NCI-H510A (cell line): ENCODE measurements at places on chromosomes 2 and 18.

GRCh38 chr2:149040451-149040850 lies 2.0 kb downstream of the LYPD6B start:
- no peak for DNase-seq

DNA sequence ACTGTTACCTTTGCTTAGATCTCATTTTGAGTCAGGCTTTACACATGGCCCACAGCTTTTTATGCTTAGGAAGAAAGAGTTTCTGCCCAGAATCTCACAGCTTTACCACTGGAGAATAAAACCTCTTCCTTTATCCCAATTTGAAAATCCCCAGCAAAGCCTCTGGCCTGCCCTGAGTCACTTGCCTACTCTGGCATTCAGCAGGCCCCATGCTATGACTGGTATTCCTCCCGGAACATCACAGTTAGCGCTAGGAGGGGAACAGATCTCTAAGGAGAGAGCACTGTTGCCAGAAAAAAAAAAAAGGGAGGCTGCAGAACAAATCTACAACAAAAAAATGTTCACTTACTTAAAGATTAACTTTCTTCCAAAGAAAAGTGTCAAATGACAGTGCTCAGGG lies 152.9 kb upstream of the DNMT3A start:
- no peak for DNase-seq

DNA sequence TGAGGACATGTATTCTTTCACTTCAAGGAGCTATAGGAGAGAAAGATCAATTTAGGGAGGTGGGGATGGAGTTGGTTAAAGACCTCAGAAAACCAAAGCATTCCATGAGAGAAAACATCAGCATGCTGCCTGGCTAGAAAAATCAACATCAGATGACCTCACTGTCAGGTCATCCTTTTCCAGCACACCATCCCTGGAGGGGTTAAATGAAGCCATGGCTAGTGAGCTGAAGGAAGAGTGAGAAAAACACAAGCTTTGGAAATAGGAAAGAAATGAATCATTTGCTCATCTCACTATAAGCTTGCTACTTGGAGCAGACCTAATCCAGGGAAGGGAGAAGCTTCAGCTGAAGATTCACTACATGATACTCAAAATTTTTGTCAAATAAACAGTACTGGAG lies 109.5 kb upstream of the ITGB6 start:
- no peak for DNase-seq

GRCh38 chr2:207660994-207661393 lies 35.8 kb upstream of the METTL21A start:
- DNase-seq = no peak

DNA sequence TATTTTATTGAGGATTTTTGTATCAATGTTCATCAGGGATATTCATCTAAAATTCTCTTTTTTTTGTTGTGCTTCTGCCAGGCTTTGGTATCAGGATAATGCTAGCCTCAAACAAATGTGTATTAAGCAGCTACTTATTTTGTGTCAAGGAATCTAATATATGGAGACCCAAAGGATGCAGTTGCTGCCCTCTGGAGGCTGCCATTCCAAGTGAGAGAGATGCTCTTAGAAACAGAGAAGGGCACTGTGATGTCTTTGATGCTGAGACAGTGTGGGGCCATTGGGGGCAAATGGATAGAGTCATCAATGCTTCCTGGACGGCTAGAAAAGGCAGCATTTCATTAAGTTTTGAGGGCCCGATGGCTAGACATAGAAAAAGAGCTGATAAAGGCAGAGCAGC lies 292.6 kb downstream of the SETBP1 start:
- DNase-seq = no peak

- DNase-seq = no peak
Measured at GRCh38 chr2:167862782-167863181, 384.6 kb downstream of the STK39 start.

- DNase-seq = no peak
Measured at GRCh38 chr18:9333441-9334328, 888 bp upstream of the TWSG1 start.

- no peak for DNase-seq
Measured at GRCh38 chr2:163919717-163920116, 183.9 kb upstream of the FIGN start.

DNA sequence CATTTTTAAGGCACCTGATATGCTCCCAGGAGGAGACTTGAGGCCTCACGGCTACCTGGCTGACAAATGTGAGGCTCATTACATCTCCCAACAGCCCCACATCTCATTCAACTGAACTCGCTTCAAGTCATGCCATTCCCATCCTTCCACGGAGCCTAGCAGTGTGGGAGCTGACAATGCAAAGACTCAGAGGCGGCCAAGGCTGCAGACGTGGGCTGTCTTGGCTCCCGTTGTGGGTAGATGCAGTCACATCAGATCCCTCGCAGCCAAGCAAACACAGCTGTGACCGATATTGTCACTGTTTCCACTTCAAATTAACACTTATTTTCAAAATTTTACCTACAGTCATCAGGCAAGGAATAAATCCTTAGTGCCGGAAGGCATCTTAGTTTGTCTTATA lies 64.0 kb upstream of the TRIB2 start:
- DNase-seq = no peak

GRCh38 chr2:187855689-187856088 lies 301.5 kb upstream of the TFPI start:
- DNase-seq = no peak

- no peak for DNase-seq
Measured at GRCh38 chr18:11176481-11176881, 27.1 kb upstream of the PIEZO2 start.

GRCh38 chr2:110910423-110910822 lies 178.1 kb downstream of the ACOXL start:
- no peak for DNase-seq

DNA sequence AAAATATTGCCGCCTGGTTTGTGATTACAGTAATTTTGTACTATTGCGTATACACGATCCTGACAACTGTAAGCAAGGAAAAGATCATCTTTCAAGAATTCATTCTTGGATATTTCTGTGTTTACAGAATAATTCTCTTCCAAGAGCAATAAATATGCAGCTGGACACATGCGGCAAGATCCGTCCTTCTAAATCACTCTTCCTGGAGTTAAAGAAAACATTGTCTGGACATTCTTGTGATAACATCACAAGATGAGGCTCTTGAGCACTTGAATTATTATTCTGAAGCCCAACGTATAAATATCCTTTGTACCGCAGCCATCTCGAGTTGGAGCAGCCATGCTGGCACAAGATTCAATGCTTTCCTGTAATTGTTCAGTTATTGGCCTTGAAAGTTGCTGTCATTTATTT lies 9.9 kb downstream of the FHL2 start:
- DNase-seq = no peak

DNA sequence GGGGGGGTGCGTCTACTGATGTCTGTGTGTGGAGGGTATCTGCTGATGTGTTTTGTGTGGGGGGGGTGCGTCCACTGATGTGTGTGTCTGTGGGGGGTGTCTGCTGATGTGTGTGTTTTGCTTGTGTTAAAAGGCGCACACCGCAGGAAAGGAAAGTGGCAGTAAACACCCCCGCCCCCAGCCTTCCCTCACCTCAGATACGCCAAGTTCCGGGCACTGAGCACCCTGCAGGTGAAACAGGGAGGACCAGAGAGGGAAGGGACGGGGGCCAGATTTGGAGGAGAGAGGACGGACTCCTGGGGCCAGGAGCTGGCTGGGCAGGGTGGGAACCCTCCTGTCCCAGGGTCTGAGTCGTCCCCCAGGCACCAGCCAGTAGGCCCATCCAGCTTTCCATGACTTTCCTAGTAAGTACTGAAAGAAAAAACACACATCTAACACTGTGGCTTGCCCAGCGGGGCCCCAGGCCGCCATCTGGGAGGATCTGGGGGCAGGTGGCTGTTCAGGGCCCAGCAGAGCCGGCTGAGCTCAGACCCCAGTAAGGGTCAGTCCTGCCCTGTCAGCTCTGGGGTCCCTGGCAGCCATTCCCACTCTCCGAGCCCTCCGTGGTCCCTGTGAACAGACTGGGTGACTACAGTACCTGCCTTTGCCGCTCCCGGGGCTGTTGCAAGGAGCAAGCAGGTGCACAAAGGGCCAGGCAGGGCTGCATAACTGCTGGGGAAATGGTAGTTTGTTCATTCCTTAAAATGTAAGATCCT lies 126.9 kb downstream of the NFATC1 start:
- no peak for DNase-seq

DNA sequence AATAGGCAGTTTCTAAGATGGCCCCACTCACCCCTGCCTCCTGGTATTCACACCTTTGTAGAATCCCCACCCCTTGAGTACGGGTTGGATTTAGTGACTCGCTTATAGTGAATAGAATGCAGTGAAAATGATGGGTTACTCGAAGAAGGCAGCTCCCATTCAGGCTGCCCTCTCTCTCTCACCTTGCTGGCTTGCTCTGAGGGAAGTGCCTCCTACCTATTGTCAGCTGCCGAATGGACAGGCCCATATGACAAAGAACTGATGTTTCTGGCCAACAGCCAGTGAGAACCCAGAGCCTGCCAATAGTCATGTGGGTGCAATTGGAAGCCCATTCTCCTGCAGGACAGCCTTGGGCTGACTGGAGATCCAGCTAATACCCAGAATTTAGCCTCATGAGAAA lies 22.1 kb upstream of the RNF103 start:
- no peak for DNase-seq

DNA sequence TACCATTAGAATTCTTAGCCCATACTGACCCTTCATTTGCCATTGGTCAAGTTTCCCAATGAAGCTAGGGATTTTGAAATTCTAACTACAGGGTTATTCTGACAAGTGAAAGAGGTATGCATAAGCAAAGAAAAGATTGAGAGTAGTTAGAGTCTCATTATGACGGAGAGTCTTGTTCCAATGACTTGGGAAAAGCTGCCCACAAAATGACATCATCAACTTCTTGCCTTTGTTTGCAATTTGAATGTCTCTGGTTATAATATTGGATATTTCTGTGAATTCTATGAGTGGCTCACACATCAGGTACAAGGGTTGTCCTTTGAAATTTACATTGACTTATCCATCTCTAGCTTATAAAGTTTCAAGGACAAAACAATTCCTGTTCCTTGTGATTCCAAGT lies 772.2 kb downstream of the TRIB2 start:
- DNase-seq = no peak

GRCh38 chr18:65278939-65279667 lies 471.7 kb upstream of the CDH7 start:
- DNase-seq = no peak

DNA sequence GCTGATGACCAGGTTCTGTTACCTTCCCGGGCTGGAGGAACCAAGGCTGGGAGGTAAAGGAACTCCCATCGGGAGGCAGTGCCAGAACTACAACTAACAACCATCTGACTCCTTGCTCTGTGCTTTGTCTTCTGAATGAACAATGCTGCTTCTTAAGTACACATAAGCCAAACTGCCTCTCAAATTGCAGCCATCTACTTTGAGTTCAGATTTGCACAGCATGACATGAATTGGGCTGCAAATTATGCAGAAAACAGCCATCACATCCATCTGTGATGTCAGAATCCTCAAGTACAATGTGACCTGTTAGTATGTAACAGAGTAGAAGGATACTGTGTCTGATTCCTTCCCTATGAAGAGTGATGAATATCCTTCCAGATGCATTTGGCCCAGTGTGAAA lies 290.6 kb downstream of the ZNF521 start:
- DNase-seq = no peak

- no peak for DNase-seq
Measured at GRCh38 chr2:66938471-66938967, 458.6 kb upstream of the ETAA1 start.

GRCh38 chr2:71647356-71647755 lies 194.0 kb downstream of the DYSF start:
- no peak for DNase-seq

- no peak for DNase-seq
Measured at GRCh38 chr2:120424274-120424796, 78.4 kb downstream of the INHBB start.

- DNase-seq = no peak
Measured at GRCh38 chr18:48529796-48530195, 9.0 kb upstream of the CTIF start.

DNA sequence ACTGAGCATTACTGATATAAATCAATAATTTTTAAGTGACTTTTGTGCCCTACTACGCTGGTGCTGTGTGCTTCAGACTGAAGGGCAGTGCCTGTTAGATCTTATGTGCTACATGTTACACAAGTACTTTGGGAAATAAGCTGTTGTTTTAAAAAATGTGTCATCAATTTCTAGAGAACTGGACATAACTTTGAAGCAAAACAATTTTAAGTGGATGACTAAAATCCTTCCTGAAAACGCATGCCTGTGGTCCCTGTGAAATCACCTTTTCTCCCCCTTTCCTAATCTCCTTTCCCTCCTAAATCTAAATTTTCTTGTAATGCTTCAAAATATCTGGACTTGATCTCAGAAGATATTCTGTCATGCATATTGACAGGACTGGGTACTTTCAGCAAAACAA lies 7.1 kb upstream of the IL1RL1 start:
- DNase-seq = no peak

DNA sequence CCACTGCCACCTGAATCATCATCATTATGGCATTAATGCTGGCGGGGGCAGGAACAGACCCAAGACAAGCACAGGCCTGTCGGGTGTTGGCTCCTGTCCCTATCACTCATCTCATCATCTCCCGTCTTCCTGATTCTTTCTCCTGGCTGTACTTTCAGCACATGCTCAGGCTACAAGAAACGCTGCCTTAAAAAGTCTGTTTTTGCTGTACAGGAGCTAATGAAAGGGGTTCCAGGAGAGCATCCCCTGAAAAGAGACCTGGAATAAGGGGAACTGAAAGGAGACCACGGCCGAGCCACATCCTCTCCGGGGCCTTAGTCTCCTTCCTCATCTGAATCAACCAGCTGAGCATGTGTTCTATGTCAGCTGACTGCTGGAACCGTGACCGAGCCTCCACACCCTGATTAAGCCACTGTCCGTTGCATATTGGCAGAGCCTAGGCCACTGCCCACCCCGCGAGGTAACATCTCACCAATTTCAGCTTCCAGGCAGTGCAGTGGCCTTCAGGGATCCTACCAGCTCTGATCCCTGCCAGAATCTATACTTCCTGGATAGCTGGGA lies 62.6 kb downstream of the DNMT3A start:
- no peak for DNase-seq

DNA sequence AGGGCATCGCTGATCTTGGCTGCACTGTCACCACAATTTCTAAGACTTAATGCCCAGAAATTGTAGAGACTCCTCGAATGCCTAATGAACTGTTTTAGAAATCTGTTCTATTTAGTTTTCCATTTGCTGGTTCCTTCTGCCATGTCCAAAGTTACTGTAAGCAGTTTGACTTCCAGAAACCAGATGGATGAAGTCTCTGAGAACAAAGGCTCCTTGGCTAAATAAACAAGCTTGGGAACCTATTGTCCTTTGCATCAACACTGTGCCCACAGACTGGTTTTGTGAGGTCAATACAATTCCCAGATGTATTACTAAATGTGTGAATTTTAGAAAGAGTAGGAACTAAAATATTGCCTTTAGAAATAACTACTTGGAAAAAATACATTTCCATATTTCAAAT lies 600.2 kb downstream of the NYAP2 start:
- no peak for DNase-seq

DNA sequence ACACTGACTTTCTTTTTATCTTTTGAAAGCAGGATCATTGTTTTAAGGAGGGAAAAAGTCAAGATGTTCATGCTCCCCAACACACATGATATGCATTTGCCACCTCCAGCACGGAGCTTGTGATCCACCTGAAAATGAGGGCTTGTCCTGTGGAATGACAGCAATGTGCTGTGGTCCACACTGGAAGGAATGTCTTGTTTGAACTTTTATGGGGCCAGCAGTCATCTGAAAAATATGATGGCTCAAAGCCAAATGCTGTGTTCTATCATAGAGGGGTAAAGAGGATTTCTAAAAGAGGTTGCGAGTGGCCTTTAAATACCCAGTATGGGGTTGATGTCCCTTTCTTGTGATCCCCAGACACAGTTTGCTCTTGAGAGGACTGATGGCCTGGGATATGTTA lies 226.5 kb upstream of the SPRED2 start:
- no peak for DNase-seq
